CD4-positive, CD25-positive, alpha-beta regulatory T cell (primary cell): ENCODE measurements at places on chromosomes 11 and 22.

GRCh38 chr11:111729831-111730311 lies 36.3 kb downstream of the PPP2R1B start:
- no peak for DNase-seq

- no peak for DNase-seq
Measured at GRCh38 chr22:44298406-44299091, 14.2 kb downstream of the SHISAL1 start.

DNA sequence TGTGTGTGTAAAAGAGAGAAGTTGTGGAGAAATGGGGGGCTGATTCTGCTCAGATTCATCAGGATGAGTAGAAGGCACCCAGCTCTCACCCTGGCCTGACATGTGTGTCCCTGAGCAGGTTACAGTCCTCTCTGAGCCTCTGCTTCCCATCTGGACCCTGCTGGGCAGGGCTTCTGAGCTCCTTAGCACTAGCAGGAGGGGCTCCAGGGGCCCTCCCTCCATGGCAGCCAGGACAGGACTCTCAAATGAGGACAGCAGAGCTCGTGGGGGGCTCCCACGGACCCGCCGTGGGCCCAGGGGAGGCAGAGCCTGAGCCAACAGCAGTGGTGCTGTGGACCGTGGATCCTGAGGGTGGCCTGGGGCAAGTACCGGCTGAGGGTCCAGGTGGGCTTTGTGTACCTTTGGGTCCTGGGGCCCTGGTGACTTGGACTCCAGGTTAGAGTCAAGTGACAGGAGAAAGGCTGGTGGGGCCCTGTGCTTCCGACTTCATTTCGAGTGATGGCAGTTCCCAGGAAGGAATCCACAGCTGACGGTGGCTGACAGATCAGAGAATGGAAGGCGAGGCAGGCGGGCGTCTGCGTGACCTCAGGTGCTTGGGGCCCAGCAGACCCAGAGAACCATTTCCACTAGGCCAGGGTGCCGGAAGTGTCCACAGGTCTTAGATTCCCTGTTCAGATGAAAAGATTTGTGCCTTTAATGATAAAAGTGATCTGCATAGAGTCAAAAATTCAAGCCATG lies 21.9 kb downstream of the NEAT1 start:
- DNase-seq, result no peak

- no peak for DNase-seq
Measured at GRCh38 chr11:34620820-34621792, at the start of gene EHF. TSS of gene EHF (plus strand) at chr11:34621093. CDS start at chr11:34642631, 21,538 bp downstream.

- no peak for DNase-seq
Measured at GRCh38 chr11:50182486-50182885, 149.8 kb downstream of the OR4C45 start.

DNA sequence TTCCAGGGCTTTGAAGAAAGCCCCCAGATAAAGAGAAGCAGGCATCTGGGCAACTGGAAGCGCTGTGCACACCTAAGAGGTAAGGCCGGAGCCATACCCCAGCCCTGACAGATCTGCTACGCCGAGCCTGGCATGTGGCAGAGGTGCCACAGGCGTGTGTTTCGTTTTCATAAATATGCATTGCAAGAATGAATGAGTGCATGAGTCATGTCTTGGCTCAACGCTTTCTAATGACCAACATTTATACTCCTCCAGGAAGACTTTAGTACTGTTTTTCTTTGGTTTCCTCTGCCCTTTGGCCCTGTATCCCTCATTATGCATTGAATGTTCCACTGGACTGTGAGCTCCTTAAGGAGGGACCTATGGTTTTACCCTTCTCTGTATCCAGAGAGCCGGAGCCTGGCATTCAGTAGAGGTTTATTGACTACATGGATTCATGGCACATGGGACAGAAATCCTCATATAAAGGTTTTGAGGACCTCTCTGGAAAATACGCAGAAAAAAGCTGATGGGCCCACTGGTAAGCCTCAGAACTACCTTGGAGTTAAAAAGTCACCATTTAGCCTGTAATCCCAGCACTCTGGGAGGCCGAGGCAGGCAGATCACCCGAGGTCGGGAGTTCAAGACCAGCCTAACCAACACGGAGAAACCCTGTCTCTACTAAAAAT lies 38.9 kb upstream of the CSNK2A3 start:
- DNase-seq, result no peak

DNA sequence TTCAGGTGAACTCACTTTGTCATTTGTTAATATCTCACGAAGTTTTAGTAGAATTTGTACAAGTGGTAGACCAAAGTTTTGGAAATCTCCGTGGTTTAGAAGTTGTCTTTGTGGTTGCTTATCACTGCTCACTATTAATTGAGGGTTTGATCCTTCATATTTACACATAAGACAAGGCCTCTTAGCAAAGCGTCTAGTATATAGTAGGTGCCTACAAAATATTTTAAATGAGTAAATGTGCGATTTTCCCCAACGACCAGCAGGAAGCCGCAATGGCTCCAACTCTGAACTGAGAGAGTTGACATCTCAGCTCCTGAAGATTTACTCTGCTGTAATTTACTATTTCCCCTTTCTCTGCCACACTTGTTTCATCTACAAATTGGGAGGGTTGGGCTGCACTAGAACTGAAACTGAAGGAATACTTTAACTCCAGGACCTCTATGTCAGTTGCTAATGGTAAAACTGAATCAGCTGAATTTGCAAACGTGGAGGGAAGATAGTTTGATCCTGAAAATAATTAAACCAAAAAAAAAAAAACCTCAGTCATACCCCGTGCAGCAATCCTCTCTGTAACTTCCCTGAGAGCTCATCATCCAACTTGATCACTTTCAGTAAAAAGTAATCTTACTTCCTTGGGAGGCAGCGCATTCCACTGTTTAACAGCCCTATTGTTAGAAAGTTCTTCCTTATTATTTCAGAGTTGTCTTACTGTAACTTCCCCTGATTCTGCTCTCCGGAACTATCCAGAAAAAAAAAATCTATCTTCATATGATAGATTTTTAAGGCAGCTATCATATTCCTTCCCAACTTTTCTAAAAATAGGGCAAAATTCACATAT lies 1.3 kb upstream of the SBF2 start:
- no peak for DNase-seq

- DNase-seq, result no peak
Measured at GRCh38 chr11:30545507-30545906, 40.6 kb downstream of the MPPED2 start.

- no peak for DNase-seq
Measured at GRCh38 chr11:68116126-68116525, 5.1 kb downstream of the CHKA start.

DNA sequence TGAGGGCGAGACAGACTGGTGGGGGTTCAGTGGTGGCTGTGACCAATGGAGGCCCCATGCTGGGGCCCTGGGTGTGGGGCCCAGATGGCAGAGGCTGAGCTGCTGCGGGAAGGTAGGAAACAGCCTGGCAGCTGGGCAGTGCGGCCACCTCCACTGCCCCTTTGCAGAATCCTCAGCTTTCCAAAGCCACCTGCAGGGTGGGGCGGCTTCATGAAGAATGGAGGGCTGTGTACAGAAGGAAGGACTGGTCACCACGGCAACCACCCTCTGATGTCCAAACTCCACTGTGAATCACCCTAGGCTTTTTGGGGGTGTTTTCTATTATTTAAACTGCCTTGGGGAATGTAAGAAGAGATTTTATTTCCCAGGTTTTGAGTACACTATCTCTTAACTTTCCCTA lies 166.3 kb upstream of the NAV2 start:
- no peak for DNase-seq

GRCh38 chr11:1870326-1870696 lies 17.4 kb downstream of the LSP1 start:
- DNase-seq, result no peak

DNA sequence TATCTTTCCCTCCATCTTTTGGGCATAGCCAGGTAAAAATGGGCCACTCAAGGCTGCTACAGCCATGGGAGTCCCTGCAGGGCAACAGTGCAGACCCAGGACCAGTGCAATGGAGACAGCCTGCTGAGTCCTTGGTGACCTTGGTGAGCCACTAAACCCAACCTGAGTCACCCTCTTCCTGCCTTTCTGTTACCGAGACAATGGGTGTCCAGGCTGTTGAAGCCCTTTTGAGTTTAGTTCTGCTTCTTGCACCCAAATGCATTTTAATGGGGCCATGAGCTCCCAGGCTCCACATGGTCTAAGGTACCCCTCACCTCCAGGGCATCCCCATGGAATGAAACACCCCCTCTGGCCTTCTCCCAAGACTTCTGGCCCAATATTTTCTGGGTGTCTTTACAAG lies 874 bp upstream of the PLAAT4 start:
- no peak for DNase-seq

DNA sequence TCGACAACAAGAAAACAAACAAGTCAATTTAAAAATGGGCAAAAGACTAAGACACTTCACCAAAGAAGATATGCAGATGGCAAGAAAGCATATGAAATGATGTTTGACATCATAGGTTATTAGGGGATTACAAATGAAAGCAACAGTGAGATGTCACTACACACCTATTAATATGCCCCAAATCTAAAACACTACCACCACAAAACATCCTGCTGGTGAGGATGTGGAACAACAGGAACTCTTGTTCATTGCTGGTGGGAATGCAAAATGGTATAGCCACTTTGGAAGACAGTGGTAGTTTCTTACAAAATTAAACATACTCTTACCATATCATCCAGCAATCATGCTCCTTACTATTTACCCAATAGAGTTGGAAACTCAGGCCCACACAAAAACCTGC lies 29.0 kb downstream of the PRRG4 start:
- DNase-seq, result no peak

- DNase-seq, result no peak
Measured at GRCh38 chr11:111797145-111797581, 31.0 kb upstream of the PPP2R1B start.

DNA sequence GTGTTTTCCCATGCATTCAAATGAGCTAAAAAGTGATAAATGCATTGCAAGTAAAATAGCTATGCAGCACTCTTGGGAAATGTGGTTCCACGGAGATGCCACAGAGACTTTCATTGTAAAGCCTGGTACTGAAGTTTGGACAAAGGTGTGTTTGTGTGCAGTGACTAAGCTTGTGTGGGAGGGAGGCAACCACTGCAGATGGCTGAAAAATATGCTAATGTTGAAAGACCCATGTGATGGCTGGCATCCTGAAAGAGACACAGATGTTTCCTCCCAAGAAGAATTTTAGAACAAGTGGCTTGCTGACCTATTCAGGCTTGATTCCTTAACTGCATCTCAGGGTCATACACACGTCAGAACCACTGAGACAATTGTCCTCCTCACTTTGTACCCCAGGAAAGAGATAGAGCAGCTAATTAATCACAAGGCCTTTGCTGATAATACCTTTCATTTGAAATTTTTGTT lies 73.8 kb downstream of the FAM76B start:
- no peak for DNase-seq

DNA sequence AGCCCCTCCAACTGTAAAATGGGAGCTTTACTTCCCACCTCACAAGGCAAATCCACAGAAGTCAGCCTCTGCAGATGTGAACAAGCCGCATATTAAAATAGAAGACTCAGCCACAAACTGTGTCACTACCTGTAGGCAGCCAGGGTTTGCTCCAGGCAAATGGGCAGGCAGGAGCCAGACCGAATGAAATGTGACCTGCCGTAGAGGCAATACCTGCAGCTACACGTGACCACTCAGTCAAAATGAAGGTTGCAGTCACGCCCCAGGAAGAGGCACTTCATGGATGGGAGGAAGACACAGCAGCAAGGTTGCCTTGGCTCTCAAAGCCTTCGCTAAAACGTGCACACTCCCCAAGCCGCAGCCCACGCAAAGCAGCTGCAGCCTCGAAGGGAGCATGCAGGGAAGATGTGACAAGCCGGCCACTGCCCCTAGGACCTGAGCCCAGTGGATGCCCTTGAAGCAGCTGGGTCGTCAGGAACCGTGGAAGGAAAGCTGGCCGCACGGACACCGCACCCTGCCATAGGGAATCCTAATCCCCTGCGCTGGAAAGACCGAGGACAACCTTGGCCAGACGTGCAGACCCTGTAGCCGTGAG lies 53.1 kb downstream of the SHANK2 start:
- no peak for DNase-seq

GRCh38 chr11:78870655-78871054 lies 296.0 kb upstream of the NARS2 start:
- no peak for DNase-seq

DNA sequence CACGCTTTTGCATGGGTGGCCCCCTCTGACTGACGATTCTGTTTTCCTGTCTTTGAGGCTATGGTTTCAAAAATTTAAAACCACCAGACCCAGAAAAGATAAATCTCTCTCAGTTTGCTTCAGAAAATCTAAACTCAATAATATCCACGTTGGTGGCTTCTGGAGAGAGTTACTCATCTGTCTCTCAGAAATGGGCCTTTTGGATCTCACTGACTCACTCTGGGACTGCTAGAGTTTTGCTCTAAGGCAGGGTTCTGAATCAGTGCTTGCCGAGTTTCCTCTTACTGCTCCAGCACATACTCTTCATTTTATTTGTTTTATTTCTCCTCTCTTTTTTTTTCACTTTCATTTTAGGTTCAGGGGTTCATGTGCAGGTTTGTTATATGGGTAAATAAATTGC lies 305.7 kb downstream of the BLID start:
- no peak for DNase-seq

DNA sequence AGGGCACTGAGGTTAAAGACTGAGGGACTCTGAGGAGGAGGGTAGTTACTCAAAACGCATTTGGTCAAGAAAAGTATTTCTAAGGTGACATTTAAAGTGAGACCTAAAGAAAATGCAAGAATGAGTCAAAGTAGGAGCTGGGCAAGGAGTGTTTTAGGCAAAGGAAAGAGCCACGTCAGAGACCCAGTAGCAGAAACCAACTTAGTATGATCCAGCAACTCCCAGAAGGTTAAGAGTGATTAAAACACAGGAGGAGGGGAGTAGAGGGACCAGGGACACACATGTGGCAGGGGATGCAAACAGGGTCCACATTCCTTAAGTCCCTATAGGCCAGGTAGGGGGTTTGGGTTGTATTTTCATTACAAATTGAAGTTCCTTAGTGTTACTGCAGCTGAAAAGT lies 24.3 kb upstream of the CCDC34 start:
- DNase-seq, result no peak

DNA sequence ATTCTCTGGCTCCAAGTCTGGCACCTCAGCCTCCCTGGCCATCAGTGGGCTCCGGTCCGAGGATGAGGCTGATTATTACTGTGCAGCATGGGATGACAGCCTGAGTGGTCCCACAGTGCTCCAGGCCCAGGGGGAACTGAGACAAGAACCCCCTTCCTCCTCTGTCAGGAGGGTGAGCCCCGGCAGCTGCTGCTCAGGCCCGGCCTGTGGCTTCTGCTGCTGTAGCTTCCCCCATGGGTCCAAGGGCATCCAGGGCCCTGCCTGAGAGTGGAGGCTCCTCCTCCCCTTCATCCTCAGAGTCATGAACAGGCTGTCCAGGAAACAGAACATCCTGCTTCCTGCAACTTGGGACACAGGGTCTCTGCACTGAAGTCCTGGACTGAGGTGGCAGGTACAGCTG lies 113.6 kb downstream of the VPREB1 start:
- DNase-seq, result no peak

GRCh38 chr22:40453671-40454070 lies 83.3 kb downstream of the SGSM3 start:
- no peak for DNase-seq
